Activated T-cell treated with anti-CD3 and anti-CD28 coated beads, Interleukin-2, amount 50 U/mL, for 1 hour (primary cell): ENCODE measurements at places on chromosomes 5 and 9.

DNA sequence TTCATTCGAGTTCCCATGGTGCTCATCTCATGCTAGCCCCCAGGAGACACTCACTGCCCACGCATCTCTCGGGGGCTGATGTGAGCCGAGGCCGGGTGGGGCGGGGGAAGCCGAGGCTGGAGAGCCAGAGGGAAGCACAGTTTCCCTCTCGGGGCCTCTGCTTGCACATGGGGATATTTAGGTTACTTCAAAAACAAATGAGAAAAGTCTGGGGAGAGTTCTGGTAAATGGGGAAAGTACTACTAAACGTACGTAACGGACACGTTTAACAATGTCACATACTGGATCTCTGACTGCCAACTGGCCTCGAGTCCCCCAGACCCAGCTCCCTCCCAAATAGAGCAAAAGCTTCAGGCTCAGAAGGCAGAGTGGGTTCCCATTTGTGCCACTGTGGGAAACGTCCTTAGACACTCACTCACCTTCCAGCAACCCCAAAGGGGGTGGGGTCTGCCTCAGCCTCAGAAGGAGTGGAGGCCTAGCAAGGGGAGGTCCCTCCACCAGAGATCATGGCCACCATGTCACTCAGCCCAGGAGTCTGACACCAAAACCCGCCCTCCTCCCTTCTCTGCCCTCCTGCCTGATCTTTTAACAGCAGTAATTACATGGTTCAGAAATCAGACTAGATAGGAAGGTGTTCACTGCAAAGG is 33.8 kb upstream of the NTNG2 start:
- no peak for DNase-seq

DNA sequence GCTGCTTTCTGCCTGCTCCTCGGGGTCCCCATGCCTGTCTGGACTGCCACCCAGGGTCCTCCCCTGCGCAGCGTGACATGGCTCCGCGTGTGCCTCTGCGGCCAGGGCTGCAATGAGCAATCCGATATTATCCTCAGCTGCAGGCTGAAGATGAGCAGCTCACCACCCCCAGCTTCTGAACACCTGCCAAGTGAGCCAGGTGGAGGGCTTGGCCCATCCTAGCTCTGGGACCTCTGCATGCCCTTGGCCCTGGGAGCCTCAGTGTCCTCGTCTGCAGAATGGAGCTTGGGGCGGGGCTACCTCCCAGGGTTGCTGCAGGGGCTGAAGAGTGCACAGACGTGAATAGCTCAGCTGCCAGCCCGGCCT is 4.1 kb upstream of the MYMK start:
- DNase-seq, result no peak

- DNase-seq, result no peak
Measured at GRCh38 chr9:135023088-135023785, 64.2 kb upstream of the OLFM1 start.

DNA sequence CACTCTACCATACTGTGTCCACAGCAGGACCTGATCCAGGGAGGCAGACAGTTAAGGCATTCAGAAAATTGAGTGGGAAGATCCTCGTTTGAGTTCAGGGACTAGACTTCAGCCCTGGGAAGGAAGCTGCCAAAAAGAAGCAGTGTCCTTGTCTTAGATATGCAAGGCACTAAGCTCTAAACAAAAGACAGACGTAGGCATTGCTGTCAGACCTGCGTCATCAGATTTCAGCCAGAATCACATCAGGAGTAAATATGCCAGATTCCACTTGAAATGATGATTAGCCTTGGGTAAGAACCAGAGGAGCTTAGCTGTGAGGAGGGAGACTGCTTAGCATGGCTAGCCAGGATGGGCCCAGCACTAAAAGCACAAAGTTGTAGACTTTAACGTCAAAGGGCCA is 56.7 kb downstream of the MAMDC2 start:
- no peak for DNase-seq

GRCh38 chr5:69367697-69368279 is 1.5 kb downstream of the AK6 start:
- no peak for DNase-seq

GRCh38 chr9:87678650-87679355 is 47.1 kb upstream of the CTSL start:
- no peak for DNase-seq

DNA sequence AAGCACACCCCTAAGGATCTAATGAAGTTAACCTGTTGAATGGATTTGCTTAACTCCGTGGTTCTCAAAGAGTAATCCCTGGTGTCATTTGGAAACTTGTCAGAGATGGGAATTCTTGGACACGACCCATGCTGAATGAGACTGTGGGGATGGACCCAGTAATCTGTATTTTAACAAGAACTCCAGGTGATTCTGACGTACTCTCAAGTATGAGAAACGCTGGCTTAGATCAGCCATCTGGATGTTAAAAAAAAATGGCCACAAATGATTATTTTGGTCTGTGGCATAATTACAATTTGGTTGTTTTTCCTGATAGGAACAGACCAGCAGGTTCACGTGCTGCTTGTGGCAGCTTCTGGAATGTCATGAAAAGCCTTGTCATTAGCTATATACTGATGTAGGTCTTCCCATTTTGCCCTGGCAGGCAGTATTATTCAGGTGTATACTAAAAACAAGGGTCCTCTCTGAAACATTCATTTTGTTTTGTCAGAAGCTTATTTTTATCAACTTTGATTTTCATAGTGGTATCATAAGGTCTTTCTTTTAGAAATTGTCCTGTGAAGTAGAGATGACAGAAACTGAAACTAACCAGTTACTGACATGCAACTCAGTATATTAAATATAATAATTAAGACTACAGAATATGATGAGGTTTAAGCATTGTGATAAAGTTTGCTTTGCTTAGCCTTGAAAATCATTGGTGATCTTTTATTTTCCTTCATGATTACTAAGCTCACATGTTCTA is 15.4 kb downstream of the CPEB4 start:
- DNase-seq, result no peak

GRCh38 chr9:120683150-120683549 is 31.1 kb downstream of the MEGF9 start:
- DNase-seq, result no peak

- DNase-seq, result no peak
Measured at GRCh38 chr5:107523029-107523680, 147.6 kb downstream of the EFNA5 start.

DNA sequence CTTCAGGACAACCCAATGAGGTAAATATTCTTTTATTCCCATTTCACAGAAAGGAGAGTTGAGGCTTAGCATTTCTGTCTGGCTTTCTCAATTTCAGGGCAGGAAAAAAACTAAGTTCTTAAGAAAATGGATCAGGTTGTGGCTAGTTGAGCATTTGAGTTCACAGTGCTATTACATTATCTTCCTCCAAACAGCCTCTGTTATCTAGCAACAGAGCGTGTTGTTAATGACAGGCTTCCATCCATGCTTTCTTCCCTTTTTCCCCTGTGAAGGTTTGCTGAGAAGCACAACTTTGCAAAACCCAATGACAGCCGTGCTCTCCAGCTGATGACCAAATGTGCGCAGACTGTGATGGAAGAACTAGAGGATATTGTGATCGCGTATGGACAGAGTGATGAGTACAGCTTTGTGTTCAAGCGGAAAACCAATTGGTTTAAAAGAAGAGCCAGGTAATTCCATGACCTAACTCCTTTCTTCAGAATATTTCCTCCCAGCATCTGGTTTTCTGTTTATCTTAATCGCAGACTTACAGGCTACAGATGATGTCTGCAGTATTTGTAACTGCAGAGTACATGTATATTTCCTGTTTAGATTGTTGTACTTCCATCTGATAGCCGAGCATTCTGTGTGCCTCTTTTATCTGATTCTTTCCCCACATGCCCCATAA is 1.5 kb downstream of the THG1L start:
- no peak for DNase-seq

- no peak for DNase-seq
Measured at GRCh38 chr5:10757043-10757442, 4.0 kb downstream of the DAP start.

DNA sequence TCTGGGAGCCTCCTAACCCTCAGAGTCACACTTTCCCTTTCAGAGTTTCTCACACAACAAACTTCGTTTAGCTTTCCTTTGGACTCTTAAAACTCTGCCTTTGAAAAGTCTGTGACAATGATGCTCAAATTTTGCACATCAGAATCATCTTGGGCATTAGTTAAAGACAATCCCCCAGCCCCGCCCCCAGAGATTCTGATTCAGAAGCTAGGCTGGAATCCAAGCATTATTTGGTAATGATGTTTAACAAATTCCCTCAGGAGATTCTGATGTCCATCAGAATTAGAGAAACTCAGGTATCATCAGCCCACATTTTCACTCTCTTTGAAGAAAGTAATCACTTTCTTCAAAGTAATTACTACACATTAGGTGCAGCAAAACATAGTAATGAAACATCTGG is 9.6 kb upstream of the PLPP1 start:
- no peak for DNase-seq

GRCh38 chr9:24464319-24464951 is 81.3 kb downstream of the IZUMO3 start:
- no peak for DNase-seq
